Amygdala (tissue), 56 donors: ENCODE measurements at places on chromosomes 4 and X.

DNA sequence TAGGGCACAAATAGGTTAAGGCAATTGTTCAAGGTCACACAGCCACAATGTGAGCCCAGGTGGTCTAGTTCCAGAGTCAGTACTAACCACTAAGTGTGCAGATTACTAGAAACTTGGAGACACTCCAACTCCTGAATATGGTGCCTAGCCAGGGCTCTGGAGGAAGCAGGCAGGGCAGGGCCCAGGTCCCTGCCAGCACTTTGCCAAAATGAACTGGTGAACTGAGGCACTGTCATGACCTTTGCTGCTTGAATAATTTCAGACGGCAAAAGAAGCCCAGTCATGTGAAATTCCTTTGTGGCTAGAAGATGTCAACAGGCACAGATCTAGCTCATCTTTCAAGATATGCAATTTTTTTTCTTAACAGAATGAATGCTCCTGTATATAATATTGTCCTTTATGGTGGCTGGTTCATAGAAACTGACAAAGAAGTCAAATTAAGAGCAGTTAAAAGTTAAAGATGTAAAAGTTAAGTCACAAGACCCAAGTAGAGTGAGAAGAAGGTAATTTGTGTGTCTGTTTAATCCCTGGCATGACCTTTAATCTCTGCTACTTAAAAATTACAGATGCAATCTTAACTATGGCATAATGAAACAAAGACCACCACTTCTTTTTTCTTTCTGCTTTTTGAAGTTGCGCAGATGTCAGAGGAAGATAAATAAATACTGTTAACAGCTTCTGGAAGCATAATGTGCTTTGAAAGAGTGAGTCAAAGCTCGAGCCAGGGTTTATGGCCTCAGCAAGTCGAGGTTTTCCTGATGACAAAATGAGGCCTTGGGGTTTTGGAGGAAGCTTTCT lies 54.1 kb downstream of the SHROOM3 start:
- DNase-seq, result no peak

- DNase-seq, result no peak
Observed at GRCh38 chr4:89434364-89434988, 126.9 kb upstream of the GPRIN3 start.

DNA sequence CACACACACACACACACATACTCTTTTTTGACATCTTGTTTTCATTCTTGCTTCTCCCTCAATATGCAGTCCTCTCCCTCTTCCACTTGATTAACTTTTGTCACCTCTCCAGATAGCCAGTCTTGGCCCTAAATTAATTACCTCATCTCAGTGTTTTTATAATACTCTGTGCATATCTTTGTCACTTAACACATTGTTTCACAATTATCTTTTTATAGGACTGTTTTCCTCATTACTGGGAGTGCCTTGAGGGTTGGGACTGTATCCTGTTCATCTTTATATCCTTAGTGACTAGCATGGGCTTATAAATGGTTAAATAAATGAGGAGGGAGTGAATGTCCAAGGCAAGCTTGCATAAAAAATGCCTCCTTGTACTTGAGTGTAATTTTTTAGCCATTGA lies 33.1 kb downstream of the SYNPO2 start:
- DNase-seq, result no peak

- DNase-seq, result no peak
Observed at GRCh38 chr4:81648576-81649275, 177.0 kb upstream of the RASGEF1B start.

- no peak for DNase-seq
Observed at GRCh38 chr4:5952975-5953951, 60.4 kb upstream of the CRMP1 start.

- no peak for DNase-seq
Observed at GRCh38 chr4:127759893-127760292, 22.2 kb upstream of the HSPA4L start.

GRCh38 chr4:535181-535923 lies 36.3 kb downstream of the PIGG start:
- no peak for DNase-seq

DNA sequence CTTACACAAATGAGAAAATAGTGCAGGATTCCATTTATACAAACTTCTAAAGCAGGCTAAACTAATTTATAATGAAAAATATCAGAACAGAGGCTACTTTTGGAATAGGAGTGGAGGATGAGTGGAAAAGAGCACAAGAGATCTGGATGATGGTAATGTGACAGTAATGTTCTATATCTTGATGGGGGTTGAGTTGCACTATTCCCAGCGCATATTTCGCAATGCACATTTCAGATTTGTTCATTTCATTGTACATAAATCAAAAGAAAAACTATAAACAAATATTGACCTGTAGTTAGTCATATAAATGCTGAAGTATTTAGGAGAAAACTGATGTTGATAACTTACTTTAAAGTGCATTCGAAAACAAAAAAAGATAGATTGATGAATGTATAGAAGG lies 177.0 kb upstream of the MAOA start:
- no peak for DNase-seq

DNA sequence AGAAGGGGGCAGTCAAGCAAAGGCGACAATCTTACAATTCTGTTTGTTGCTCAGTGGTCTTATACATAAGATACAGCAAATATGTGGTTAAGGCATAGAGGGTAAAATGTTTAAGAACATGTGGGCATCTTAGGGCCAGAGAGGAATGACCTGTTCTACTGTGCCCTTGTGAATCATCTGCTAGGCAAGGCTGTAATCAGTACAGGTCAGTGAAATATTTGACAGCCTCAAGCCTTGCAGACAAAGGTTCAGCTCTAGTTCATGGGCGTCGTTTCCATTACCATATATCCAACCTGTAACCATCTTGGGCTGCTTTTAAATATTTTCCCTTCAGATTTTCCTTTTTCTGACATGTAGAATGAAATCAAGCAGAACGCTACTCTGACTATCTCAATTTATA lies 37.3 kb downstream of the AGA start:
- DNase-seq, result no peak

- DNase-seq, result no peak
Observed at GRCh38 chrX:55220119-55220794, at the start of gene PAGE5. PAGE5 (plus strand) TSS chrX:55220346; CDS start chrX:55221383, 1,037 bp downstream.

- peak; percentile 13 for DNase-seq
Observed at GRCh38 chrX:110407910-110408545, 49.4 kb downstream of the RTL9 start.

DNA sequence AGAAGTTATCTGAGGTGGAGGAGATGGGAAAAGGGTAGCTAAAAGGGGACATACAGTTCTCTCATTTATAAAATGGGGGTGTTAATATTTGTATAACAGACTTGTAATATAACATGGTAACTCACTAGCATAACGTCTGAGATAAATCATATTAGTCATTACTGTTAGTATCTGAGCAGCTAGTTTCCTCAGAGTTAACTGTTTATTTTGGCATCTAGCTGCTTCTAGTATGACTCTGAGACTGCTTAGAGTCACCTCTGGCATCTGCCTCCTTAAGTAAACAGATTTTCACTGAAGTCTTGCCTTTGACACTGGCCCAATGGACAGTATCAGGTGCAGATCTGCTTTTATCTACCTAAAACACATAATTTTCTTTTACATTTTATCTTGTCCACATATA lies 58.1 kb downstream of the SLC30A9 start:
- DNase-seq, result no peak
